Inflammatory macrophage treated with lipopolysaccharide for 4 hours (primary cell): ENCODE measurements at places on chromosomes 1 and 21.

GRCh38 chr21:34221331-34222030 is 142.3 kb upstream of the KCNE2 start:
- DNase-seq = no peak

DNA sequence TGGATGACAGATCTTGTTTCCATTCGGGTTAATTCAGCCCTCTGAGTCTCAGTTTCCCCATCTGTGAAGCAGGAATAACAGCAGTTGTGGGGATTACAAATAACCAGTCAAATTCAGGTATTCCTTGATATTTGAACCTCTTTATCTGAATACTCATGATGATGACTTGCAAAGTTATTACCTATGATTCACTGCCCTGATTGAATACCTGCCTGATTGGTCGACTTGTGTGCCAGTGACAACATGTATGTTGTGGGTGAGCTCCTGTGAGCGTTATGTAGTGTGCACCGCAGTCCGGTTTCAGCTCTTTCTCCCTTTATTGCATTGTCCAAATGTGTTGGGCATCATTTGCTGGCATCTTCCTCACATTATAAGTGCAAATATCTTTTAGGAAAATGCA is 9.5 kb upstream of the TMEM61 start:
- no peak for DNase-seq

DNA sequence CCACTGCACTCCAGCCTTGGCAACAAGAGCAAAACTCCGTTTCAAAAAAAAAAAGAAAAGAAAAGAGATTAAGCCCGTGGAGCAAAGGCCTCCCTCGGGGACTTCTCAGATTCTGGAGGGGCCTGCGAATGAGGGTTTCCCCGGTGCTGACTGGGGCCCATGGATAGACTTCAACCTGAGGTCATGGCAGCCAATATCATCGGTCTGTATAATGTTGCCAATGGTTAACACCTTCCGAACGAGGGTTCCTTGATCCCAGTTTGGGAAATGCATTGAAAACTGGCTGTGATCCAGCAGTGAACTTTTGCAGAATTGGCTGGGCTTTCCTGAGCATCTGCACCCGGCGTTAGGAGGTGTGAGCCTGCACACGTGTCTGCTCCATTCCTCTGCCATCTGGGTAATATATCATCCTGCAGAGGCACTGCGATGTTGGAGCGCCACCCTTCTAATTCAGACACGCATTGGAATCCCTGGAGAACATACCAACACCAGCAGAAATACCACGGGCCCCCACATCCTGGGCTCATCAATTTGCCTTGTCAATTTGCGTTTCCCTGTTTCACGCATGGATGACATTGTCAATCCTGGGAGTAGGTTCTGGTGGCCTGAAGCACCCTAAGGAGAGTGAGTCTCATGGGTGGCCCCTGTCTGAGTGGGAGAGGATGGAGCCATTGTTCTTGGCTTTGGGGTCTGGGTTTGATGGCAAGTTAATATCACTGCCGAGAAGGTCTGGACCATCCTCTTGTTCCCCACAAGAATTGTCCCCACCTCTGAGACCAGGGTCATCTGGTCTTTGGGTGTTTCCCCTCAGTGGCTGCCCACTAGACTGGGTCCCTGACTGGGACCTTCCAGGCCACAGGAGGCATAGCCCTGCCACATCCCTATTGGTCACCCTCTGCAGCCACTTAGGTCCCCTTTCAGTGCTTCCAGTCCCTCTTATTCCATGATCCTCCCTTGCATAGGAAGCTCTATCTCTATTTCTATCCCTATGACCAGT is 441.0 kb downstream of the PTPRU start:
- DNase-seq = no peak

DNA sequence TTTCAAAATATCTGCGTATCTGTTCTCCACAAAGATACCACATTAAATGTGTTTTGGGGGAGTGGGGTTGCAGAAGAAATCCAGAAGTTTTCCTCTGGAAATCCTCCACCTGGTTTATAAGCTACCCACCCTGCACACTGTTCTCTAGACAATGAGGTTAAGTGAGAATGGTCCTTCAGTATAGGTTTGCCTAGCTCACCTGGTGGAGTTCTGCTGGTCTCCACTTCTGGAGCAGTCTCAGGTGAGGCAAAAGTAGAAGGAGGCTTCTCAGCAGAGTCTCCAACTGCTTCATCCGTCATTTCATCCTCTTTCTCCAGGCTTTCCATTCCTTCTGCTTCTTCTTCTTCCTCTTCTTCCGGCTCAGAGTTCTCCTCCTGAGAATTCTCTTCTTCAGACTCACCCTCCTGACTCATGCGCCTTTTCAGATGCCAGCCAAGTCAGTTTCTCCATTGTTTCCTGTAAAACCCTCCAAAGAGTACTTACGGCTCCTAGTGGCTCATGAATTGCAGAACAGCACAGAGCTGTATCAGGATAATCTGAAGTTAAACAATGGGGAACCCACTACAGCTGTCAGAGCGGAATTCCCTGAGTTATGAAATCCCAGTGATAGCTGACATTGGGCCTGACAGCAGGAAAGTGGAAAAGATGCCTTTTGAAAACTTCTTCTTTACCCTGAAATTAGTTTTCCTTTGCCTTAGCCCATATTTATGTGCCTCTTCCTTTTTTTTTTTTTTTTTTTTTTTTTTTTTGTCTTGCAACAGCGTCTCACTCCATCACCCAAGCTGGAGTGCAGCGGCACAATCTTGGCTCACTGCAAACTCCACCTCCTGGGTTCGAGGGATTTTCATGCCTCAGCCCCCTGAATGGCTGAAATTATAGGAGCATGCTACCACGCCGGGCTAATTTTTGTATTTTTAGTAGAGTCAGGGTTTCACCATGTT is 38.5 kb downstream of the MSTO1 start:
- DNase-seq = peak; percentile 98

DNA sequence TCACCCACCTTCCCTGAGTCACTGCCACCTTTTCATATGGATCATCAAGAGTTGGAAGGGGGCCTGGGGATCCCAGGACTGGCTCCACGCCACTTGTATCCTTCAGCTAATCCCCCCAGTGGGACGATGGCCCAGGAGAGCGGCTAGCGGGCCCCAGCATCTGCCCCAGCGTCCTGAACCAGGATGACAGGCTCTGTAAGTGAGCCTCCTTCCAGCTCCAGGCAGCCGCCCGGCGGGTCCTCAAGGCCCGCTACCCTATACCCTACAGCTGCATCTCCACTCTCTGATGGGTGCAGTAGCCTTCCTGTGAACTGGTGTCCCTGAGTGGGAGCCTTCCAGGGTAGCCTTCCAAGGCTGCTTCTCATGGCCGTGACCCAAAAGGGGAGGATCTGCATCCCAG is 183.1 kb downstream of the ATG4C start:
- no peak for DNase-seq

GRCh38 chr1:93348104-93348728 is 2.5 kb downstream of the DR1 start:
- no peak for DNase-seq

DNA sequence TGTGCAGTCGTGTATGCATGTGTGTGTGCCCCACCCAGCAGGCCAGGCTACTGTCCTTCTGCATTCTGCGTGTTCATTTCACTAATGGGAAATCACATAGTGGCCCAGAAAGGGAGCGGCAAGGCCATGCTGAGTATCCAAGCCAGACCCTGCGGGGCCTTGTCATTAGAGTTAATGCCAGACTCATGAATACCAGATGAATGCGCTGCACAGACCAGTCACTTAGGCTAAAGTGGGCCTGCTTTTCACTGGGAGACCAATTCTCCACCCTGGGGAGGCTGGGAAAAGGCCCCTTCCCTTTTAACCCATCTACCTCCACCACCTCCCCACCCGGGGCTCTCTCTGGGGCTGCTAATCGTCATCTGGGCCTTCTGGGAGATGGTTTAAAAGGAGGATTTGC is 17.0 kb upstream of the GRIK3 start:
- no peak for DNase-seq

DNA sequence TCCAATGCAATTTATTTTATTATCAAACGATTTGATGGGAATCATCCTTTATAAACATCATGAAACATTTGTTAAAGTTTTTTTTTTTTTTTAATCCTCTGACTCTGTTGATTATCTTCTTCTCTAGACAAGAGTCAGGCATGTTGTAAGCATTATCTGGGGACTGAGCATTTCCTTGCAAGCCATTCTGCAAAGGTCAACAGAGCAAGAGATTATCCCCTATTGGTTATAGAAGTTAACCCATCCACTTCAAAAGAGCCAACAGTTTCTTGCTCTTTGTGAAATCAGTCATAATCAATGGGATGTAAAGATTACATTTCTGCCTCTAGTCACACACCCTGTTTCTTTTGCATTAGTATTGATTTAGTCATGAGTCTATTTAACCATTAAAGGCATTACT is 368.8 kb upstream of the ADGRL4 start:
- no peak for DNase-seq

DNA sequence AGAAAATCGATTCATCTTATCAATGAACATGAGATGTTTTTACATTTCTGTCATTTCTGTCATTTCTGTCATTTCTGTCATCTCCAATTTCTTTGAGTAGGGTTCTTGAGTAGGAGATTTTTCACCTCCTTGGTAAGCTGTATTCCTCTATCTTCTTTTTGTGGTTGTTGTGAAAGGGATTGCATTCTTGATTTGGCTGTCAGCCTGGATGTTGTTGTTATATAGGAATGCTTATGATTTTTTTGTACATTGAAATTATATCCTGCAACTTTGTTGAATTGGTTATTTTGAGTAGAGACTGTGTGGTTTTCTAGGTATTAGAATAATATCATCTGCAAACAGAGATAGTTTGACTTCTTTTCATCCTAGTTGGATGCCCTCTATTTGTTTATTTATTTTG is 1233.7 kb downstream of the PLA2G4A start:
- DNase-seq = no peak

- no peak for DNase-seq
Observed at GRCh38 chr1:106956721-106957120, 99.8 kb upstream of the PRMT6 start.

GRCh38 chr1:57599236-57599994 is 175.6 kb upstream of the DAB1 start:
- no peak for DNase-seq

DNA sequence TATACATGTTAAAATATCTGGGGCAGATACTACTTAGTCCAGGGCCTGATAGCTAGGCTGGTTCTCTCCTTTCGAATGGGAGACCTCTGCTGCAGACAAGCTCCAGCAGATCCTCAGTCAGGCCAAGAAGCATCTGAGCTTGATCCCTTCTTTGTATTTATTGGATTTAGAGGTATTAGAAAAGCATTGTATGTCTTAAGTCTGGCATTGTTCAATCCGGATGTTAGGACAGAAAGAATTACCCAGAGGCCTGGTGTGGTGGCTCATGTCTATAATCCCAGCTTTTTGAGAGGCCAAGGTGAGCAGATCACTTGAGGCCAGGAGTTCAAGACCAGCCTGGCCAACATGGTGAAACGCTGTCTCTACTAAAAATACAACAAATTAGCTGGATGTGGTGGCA is 21.2 kb upstream of the EYA3 start:
- DNase-seq = no peak

DNA sequence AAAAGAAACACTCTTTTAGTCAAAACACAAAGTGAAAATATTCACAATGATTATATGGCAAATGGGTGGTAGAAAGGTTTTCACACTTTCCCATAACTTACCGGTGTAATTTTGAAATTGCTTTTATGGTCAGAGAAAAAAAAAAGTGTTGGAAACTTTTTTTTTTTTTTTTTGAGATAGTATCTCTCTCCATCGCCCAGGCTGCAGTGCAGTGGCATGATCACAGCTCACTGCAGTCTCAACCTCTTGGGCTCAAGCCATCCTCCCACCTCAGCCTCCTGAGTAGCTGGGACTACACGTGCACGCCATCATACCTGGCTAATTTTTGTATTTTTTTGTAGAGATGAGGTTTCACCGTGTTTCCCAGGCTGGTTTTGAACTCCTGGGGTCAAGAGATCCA is 3.3 kb downstream of the IFNGR2 start:
- no peak for DNase-seq

- no peak for DNase-seq
Observed at GRCh38 chr1:5532811-5533210, 459.4 kb downstream of the NPHP4 start.

GRCh38 chr1:213014642-213015041 is 1.0 kb downstream of the ANGEL2 start:
- DNase-seq = peak; percentile 76

DNA sequence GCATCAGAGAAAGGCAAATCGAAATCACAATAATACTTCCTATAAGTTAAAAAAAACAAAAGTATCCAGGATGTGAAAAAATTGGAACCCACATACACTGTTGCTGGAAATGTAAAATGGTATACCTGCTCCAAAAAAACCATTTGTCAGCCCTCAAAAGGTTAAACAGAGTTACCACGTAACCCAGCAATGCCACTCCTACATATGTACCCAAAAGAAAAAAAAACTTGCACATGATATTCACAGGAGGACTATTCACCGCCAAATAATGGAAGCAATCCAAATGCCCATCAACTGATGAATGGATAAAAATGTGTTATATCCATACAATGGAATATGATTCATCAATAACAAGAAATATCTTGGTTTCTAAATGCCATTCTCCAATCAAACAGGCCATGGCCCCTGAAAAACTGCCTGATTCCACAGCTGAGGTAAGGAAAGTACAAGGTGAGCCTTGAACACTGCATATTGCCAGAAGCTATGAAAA is 38.8 kb upstream of the PSMG1 start:
- DNase-seq = no peak

DNA sequence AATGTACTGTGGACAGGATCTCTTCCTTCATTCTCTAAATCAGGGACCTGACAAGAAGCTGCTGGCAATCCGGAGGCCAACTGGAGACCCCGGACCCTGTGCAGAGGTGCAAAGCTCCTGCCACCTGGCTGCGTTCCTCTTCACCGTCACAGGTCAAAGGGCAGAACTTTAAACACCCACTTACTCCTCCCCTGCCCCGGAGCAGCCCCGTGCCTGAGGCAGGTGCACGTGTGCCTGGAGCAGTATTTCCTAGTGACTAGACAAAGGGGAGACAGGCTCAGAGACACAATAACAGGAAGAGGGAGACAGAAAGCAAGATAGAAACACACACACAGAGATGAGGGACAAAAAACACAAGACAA is 6.6 kb upstream of the PIGC start:
- no peak for DNase-seq

GRCh38 chr1:226882187-226882586 is 11.8 kb downstream of the PSEN2 start:
- no peak for DNase-seq

DNA sequence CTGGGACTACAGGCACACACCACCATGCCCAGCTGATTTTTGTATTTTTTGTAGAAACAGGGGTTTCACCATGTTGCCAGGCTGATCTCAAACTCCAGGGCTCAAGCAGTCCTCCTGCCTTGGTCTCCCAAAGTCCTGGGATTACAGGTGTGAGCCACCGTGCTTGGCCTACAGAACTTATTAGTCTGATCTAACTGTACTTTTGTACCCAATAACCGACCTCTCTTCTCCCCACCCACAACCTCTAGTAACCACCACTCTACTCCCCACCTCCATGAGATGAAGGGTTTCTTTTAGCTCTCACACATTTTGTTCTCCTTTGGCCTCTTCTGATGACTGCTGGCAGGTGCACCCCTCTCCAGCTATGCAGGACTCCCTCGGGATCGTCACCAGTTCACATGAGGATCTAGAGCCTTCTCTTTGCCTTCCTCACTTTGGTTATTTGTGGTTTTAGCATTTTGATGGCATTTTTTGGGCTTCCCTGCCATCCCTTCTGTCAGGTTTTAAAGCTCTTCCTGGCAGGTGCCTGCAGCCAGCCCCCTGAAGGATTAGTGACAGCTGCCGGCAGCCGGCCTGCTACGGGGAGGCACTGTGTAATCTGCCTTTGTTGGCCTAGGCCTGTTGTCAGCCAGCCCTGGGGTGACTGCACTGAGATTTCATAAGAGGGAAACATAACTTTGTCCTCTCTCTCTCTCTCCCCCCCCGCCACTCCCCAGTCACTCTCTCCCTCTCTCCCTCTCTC is 99.8 kb upstream of the ATP1A1 start:
- DNase-seq = no peak
